ENCODE measurements at places on chromosomes 13 and 19. TPM values are rescaled to one million over a fixed set of nuclear protein-coding genes. Genes with fewer than 3 reads are reported as not detected.

OLFM2 gene
- polyA plus RNA-seq, result 0.45 TPM

IGSF23 gene
- not detected for polyA plus RNA-seq

CCDC70 gene
- polyA plus RNA-seq, result not detected

MAMSTR gene
- 1.9 TPM for polyA plus RNA-seq

NDUFA7 gene
- 475 TPM for polyA plus RNA-seq

Data from Purkinje cell (primary cell).